Activated CD4-positive, alpha-beta T cell treated with anti-CD3 and anti-CD28 coated beads, Interleukin-2, amount 10 ng/mL, durations not matched to agents 7 days and 5 days (primary cell): ENCODE measurements at places on chromosomes 1 and 21. TPM values are rescaled to one million over a fixed set of nuclear protein-coding genes. Genes with fewer than 3 reads are reported as not detected.

- no peak overlapping the region for H3K27ac ChIP-seq
- DNase-seq: no peak
- H3K36me3 ChIP-seq: peaks cover 24% of the 10 kb centered on the region
- H3K27me3 ChIP-seq: peaks cover 14% of the 10 kb centered on the region
These were observed 35.5 kb downstream of the MAN1C1 start for GRCh38 chr1:25651824-25652741.

GRCh38 chr1:223045164-223045957, 97.7 kb downstream of the TLR5 start:
- no peaks in the 10 kb centered on the region for H3K36me3 ChIP-seq
- no peak for DNase-seq
- H3K27me3 ChIP-seq: peaks cover 2% of the 10 kb centered on the region

DNA sequence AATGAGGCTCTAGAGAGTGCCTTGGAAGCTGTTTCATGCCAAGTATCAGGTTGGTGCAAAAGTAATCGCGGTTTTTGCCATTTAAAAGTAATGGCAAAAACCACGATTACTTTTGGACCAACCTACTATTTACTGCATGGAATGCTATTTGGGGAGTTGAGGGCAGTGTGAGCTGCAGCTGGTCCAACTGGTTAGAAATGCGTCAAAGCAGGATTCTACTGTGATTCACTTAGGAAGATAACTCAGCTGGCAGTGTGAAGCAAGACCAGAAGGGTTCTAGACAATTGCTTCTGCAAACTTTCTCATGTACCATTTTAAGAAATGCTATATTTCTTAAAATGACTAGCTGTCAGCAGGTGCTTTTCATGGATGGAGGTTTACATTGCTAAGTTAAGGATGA, 21.2 kb upstream of the PLA2G2C start:
- H3K4me1 ChIP-seq: peaks cover 2% of the 10 kb centered on the region
- DNase-seq: no peak
- no peaks in the 10 kb centered on the region for H3K36me3 ChIP-seq
- no peak overlapping the region for H3K4me3 ChIP-seq

DNA sequence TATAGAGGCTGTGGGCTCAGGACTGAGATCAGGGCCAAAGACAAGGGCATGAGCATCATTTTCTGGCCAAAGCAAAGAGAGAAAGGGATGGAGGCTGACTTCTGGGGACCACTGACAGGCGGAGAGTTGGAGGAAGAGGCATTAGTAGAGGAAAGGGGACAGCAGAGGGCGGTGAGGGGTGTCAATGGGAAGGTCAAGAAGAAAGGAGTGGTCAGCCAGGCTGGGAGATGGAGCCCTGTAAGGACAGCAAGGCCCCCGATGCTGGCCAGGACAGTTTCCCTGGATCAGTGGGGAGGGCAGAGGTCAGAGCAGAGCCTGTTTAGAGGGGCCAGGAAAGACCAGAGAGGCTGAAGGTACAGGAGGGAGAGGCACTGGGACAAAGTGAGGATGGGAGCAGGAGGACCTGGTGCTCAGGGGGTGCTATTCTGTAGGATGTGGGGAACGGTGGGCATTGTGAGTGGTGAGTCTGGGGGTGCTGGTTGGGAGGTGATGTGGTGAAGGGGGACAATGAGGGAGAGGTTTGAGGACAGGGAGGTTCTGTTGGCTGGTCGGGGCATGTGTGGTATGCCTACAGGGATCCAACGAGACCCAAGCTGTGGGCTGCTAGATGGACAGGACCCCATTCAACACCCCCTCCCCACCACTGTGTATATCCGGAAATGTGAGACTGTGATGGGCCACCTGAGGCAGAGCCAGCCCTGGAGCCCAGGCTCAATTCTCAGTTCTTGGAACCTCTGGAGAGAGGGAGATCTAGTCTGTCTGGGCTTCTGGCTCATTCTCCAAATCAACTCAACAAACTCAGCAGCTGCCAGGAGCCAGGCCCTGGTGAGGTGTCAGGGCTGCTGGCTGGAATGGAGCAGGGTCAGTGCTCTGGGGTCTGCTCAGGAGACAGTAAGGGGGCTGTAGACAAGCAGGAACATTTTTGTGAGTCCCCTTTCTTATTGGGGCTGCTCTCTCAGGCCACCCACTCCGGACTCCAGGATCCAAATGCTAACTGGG, 1.4 kb upstream of the FAM151A start:
- no peak overlapping the region for H3K27ac ChIP-seq
- DNase-seq: no peak
- H3K27me3 ChIP-seq: no peaks in the 10 kb centered on the region
- H3K4me1 ChIP-seq: no peaks in the 10 kb centered on the region
- no peaks in the 10 kb centered on the region for H3K36me3 ChIP-seq
- H3K4me3 ChIP-seq: no peak overlapping the region

GRCh38 chr1:24195136-24195535, 8.0 kb upstream of the IFNLR1 start:
- peaks cover 7% of the 10 kb centered on the region for H3K36me3 ChIP-seq
- no peak for DNase-seq
- H3K4me1 ChIP-seq: peaks cover 49% of the 10 kb centered on the region
- no peaks in the 10 kb centered on the region for H3K27me3 ChIP-seq

DNA sequence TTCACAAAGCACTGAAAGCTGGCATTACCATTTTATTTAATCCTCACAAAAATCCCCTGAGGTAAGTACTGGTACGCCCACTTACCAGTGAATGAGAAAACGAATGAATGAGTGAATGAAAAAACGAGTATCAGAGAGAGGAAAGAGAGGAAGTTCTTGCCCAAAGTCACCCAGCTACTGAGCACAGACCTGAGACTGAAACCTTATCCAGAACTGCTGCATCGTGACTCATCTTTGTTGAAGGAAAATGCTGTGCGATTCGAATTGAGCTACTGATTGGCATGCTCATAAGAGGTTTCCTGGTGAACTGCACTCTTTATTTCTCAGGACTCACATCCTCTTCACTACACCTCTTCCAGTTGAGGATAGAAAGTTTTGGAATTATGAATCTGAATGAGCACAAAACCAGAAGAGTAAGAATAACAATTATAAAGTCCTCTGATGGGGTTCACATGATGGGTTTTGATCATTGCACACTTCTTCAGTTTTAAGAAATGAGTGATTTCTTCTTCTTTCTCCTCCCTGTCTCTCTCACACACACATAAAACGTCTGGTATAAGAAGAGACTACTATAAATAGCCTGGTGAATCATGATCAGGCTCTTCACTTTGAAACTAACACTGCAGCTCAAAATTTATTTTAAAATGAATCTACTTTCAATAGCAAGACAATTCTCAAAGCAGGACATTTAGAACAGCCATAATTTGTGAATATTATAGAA, 32.1 kb downstream of the IL12RB2 start:
- no peaks in the 10 kb centered on the region for H3K27me3 ChIP-seq
- H3K36me3 ChIP-seq: peaks cover 61% of the 10 kb centered on the region
- H3K4me3 ChIP-seq: no peak overlapping the region
- peaks cover 81% of the 10 kb centered on the region for H3K4me1 ChIP-seq

GRIK3 gene
- total RNA-seq: not detected

SPRR2F gene
- total RNA-seq: not detected
